ENCODE measurements at places on chromosomes 3 and 15.

- DNase-seq = no peak
Measured at GRCh38 chr3:46130631-46131310, 77.3 kb downstream of the CCR1 start.

DNA sequence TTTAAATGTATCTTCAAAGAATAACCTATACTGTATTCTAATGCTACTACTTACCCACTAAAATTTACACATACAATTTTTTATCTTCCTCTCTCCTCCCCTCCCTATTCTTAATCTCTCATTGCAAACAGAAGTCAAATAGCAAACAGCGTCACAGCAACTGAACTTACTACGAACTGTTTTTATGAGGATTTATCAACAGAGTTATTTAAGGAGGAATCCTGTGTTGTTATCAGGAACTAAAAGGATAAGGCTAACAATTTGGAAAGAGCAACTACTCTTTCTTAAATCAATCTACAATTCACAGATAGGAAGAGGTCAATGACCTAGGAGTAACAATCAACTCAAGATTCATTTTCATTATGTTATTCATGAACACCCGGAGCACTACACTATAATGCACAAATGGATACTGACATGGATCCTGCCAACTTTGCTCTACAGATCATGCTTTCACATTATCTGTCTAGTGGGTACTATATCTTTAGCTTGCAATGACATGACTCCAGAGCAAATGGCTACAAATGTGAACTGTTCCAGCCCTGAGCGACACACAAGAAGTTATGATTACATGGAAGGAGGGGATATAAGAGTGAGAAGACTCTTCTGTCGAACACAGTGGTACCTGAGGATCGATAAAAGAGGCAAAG, 984 bp downstream of the FGF7 start:
- DNase-seq = no peak

- DNase-seq = no peak
Measured at GRCh38 chr15:26590676-26591075, 182.2 kb downstream of the GABRB3 start.

- no peak for DNase-seq
Measured at GRCh38 chr3:155367506-155367905, 74.0 kb upstream of the STRIT1 start.

GRCh38 chr3:57923101-57923500, 85.1 kb upstream of the FLNB start:
- DNase-seq = no peak

- no peak for DNase-seq
Measured at GRCh38 chr3:170372190-170372879, 14.8 kb downstream of the SKIL start.

GRCh38 chr15:56987286-56987685, 68.8 kb downstream of the TCF12 start:
- DNase-seq = no peak

DNA sequence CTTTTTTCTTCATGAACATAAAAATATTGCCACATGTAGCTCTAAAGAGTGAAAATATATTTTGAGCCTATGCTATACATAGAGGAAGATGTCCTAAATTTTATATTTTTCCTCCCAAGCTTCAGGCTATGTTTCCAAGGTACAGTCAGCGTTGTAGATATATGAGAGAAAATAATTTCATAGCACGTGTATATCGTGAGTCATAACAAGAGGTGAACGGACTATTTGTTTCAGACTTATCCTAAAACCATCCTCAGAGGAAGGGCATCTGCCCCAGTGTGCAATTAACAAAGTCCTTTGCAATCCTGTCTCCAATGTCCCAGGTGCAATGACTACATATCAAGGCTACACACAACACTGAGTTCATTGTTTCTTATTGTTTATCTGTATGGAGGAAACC, 177.3 kb upstream of the ARRDC4 start:
- no peak for DNase-seq

GRCh38 chr3:116200956-116201690, 244.2 kb downstream of the LSAMP start:
- DNase-seq = no peak

DNA sequence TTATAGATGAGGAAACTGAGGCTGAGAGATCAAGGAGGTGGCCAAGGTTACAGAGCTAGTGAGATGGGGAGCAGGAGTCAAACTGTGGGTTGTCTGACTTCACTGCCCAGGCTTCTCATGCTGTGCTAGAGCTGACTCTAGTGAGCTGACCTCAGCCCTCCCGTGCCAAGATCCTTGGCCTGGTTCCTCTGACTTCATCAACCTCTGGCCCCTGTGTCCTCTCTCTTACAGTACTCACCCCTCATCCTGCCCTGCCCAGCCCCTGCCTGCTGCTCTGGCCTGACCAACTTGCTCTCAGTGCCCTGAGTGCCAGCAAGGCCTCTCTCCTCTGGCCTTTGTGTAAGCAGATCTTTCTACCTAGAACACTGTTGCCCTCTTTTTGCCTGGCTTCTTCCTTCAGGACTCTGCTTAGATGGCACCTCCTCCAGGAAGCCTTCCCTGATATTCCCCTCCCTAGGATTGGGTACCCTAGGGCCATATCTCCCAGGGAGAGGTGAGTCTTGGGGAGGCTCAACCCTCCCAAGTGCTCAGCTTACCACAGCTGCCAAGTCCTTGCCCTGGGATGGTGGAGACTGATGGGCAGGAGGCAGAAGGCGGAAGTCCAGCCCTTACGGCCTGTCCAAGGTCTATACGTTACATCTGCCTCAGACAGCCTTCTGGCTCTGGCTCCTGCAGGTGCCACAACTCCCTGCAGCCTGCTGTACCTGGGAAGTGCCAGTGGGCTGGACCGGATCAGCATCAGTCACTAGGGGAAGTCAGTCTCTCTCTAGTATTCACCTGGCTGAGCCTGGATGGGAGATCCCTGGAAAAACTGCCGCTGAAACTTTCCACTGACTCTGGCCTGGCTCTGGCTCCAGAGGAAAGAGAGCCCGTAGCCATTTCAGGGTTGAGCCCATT, 36.3 kb upstream of the FAM107A start:
- DNase-seq = no peak

GRCh38 chr3:126153695-126154360, 26.6 kb downstream of the ALDH1L1 start:
- DNase-seq = no peak

- no peak for DNase-seq
Measured at GRCh38 chr3:122100591-122101463, 45.7 kb downstream of the CD86 start.

DNA sequence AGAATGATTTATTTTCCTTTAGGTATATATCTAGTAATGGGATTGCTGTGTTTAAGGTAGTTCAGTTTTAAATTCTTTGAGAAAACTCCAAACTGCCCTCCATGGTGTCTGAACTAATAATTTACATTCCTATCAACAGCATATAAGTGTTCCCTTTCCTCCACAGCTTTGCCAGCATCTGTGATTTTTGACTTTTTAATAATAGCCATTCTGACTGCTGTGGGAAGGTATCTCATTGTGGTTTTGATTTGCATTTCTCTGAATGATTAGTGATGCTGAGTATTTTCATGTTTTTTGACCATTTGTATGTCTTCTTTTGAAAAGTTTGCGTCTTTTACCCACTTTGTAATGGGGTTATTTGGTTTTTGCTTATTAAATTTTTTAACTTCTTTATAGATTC, 571.6 kb upstream of the CCDC54 start:
- no peak for DNase-seq

GRCh38 chr15:25464784-25465183, 26.0 kb upstream of the UBE3A start:
- DNase-seq = no peak

DNA sequence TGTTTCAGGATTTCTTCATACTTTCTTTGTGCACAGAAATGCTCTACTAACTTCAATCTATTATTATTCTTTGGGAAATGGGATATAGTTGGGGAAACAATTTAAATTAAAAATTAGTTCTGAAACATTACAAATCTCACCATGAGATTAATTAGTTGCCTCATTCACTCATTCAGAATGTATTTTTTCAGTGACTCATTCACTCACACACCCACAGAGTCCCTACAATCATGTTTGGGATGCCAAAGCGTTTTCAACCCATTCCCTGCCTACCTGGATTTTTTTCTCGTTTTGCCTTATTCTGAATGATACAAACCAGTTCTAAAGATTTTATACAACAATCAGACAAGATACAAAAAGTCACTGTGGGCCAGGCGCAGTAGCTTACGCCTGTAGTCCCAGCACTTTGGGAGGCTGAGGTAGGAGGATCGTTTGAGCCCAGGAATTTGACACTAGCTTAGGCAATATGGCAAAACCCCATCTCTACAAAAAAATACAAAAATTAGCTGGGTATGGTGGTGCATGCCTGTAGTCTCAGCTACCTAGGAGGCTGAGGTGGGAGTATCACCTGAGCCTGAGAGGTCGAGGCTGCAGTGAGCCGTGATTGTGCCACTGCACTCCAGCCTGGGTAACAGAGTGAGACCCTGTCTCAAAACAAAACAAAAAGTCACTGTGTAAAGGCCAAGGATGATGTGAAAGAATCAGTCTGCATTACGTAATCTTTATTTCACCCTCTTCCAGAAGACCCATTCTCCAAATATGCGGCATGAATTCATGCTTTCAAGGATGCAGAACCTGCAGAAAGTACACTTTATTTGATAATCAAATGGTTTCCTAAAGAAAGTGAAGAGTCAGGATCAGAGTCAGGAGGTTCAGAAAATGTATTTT, 34.8 kb upstream of the ARHGEF3 start:
- DNase-seq = no peak

DNA sequence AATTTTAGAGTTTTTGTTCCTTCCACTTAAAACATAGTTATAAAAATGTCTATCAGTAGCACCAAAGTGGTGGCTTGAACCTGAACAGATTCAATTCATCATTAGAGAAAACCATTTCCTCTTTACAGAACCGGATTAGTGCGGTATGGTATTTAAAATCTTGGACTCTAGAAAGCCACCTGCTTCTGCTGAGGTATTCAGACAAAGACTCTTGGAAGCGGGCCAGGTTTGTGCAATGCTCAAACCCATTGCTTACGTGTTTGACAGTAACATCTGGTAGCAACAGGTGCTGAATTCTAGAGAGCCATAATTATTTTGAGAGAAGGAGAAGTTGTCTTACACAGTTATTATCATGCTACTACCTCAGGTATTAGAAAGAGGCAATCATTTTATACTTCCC, 290.5 kb downstream of the NAALADL2 start:
- no peak for DNase-seq

DNA sequence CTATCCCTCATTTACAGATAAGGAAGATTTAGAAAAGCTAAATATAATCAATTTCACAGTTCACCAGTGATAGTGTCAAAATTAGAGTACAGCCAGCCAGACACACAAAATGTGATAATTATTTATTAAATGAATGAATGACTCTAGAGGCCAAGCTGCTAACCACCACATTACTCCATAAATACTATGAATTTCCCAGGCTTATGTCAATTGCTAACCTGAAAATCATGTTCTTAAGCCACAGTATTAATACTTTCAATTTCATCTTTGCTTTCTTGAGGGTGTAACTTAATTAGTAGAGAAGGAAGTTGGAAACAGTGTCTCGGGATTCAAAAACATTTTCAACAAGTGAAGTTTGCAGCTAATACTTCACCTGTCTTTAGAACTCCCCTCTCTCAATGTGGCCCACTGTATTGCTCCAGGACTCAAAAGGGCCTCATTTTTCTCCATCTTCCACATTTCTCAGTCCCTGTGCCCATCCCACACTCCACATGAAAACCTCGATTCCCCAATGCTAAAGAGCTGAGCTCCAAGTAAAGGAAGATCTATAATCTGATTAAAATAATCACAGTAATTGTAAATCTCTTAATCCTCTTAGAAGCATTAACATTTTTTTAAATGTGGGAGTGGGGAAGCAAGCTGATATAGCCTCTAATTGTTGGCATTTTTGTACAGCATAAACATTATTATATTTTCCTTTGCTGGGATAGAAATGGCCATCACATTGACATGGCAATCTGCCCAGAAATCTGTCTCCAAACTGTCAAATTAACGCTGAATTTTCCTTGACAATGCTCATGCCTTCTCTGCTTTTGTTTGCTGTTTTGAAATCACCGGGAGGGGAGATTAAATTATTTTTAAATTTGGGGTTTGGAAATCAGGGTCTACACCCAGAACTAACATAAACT, 765.1 kb downstream of the ROBO1 start:
- no peak for DNase-seq

DNA sequence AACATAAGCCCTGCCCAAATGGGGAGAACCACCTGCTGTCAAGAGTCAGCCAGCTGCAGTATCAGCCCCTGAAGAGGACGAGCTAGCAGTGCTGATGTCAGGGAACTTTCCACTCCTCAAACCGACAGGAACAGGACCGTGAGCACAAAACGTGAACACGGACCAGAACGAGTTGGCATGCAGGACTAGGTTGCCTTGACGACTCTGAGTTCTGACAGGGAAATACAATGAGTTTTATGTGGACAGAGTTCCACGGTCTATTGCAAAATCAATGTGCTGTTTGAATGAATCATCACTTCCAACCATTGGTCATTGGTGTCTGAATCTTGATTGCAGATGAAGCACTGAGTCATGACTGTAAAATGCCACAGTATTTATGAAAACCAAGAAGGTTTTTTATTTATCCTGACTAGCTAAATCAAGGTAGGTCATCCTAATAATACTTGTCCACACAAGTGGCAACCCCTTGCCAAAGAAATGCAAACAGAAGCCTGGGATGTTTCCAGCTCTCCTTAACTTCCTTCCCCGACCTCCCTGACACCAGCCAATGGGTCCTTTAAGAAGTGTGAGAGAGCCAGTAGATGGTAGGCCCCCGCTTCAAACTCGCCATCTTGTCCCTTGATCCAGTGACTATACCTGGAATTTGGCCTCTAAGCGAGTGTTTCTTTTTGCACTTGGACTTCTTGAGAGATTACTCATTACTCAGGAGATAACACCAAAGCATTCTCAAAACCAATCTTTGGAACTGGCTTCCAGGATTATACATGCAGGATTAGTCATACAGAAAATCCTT, 119.6 kb downstream of the ASB7 start:
- DNase-seq = no peak

DNA sequence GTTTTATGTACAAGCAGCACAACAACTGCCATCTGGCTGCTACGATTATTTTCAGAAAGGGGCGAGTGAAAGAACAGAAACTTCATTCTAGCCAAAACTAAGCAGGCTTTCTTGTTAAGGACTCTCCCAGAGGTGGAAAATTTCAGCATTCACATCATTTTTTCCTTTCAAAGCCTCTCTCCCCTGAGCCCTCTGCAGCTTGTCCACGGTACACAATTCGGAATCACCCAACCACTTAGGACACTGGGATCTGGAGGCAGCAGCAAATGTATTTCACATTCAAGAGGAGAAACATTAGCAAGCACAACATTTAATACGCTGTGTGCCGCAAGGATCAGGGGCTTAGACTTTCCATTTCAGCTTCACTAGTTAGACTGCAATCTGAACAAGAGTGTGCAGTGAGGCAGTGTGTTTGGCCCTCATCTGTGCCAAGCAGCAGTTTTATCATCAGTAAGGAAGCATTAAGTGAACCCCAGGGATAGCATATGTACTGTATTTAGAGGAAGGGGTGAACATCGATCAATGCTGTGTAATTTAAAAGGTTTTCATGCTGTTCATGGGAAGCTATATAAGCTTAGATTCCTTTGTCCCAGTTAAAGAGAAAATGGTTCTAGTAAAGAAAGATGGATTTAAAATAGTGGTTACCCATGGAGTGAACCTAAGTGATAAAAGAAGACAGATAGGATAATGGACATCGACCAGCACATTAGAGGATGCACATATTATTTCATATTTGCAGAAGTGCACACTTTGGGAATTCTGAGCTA, 504.9 kb downstream of the TBL1XR1 start:
- DNase-seq = no peak

All from activated T-cell treated with anti-CD3 and anti-CD28 coated beads for 48 hours (primary cell).